ENCODE measurements at places on chromosomes 11 and 22.

GRCh38 chr11:73950869-73951710 is at the start of gene DNAJB13:
TSS of gene DNAJB13 (plus strand) at chr11:73951026. CDS start at chr11:73951070, 44 bp downstream.
- DNase-seq: peak; percentile 55

DNA sequence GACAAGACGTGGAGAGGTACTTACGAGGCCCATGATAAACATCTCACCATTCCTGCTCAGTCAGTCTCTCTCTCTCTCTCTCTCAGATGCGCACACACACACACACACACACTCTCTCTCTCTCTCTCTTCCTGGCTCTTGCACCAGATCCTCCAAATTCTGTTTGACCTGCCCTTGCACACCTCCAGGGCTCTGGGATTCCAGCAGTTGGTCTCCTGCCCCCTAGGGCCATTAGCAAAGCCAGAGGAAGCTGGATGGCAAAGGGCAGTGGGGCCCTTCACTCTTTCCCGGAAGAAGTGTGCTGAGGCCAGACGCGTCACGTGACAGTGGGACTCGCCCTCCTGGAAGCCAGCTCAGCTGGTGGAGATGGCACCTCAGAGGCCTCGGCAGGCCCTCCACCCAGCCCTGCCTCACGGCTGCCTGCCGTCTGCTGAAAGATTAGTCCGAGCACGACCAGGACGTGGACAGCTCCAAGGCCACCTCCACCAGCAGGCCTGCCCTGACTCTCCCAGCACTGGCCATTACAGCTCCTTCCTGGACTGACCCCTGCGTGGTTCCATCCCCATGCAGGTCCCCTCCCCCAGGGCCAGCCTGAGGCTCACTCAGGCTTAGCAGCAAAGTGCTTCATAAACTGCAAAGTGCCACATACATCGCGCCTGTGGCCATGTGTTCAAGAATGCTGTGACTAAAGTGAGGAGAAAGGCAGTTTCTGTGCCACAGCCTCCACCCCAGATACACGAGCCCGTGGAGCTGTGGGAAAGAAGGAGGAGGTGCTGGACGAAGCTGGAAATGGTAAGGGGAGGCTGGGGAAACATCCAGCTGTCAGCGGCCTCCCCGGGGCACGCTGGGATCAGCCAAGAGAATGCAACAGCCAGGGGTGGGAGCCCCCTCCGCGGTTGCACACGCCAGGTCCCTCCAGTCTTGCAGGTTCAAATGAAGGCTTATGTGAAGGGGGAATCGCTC is 3.7 kb downstream of the PDGFB start:
- DNase-seq: no peak

DNA sequence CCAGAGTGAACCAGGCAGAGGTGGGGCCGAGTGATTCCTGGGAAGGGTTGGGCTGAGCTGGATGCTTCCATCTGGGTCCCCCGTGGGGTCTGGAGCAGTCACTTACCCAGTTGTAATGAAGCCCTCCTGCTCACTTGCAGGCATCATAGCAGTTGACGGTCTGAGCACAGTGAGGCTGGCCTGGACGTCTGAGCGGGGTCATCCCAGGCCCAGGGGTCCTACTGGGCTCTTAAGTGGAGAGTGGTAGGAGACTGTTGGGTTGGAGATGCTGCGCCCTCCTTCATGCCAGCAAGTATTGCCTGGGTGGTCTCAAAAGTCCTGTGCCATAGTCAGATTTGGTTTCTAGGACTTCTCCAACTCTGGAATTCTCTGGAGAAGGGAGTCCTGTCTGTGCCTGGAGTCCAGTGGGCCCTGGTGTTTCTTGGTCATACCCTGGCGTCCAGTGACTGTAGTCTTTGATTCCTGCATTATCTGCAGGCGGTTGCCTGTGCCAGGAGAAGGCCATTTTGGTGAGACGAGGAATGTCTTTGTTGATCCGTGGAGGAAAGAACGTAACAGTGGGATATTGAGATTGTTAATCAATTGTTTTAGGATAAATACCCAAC is 82.3 kb downstream of the TBC1D22A start:
- DNase-seq: no peak

DNA sequence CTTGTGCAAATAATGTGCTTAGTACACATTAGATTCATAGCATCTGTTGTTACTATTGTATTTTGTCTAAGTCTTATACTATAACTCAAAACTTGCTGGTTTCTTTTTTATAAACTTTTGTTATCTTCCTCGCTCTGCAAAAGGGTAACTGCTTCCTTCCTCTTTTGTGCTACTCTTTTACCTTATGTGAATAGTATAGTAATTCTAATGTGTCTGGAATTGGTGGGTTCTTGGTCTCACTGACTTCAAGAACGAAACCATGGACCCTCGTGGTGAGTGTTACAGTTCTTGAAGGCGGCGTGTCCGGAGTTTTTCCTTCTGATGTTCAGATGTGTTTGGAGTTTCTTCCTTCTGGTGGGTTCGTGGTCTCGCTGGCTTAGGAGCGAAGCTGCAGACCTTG is 563.1 kb upstream of the LUZP2 start:
- no peak for DNase-seq

GRCh38 chr11:20415432-20415831 is 27.9 kb downstream of the PRMT3 start:
- no peak for DNase-seq

DNA sequence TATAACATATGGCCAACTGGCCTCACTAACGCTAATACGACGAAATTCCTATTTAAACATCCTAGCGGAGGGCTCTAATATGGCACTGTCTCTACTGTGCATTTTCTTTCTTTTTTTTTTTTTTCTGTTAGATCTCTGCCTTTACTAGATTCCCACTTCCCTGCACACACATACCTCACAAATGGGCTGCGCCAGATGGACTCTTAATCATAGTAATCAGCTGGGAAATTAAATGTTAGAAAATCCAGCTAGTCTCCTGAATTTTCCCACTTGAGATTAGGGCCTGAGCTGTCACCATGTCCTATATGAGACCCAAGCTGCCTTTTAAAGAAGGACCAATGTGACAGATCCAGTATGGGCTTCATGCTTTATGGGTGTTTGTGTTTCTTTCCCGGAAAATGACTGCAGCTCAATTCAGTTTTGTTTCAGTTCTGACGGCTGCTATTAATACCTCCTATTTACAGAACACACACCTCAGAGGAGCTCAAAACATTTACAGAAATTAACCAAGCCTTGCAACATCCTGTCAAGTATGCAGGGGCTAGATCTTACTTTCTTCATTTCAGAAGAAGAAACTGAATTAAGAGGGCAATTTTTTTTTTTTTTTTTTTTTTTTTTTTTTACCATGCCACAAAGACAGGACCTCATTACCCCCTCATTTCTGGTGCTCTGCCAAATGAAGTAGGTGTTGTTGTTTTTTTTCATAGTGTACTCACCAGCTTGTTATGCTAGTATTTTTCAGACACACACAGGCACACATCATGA is 49.8 kb upstream of the BLID start:
- DNase-seq: no peak

DNA sequence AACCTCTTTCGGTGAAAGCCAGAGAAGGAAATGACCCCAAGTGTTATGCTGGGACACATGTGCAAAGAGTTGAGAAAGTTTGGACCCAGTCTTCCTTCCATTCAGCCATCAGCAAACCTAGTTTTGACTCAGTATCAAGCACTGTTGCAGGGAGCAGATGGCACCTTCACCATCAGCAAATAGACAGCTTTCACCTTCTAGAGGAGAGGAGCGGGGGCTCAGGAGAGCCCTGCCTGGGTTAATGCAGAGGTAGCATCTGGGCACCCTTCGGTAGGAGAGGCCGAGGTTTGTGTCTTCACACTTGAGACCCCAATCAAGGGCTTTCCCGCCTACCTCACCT is 16.2 kb upstream of the MFRP start:
- no peak for DNase-seq

DNA sequence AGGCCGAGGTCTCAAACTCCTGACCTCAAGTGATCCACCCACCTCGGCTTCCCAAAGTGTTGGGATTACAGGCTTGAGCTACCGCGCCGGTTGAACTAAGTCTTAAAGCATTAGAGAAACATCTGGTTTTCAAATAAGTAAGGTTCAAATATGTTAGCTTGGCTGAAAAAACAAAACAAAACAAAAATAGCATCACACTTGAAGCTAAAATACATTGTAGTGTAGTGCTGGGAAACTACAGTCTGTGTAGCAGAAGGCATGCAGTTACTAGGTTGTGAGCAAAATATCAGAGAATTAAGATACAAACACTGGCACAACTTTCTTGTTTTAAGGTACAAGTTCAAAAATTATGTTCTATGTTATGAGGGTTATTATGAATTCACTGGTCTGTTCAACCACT is 224.8 kb upstream of the CHORDC1 start:
- DNase-seq: no peak

GRCh38 chr11:8248786-8249185 is 14.9 kb downstream of the LMO1 start:
- DNase-seq: no peak

DNA sequence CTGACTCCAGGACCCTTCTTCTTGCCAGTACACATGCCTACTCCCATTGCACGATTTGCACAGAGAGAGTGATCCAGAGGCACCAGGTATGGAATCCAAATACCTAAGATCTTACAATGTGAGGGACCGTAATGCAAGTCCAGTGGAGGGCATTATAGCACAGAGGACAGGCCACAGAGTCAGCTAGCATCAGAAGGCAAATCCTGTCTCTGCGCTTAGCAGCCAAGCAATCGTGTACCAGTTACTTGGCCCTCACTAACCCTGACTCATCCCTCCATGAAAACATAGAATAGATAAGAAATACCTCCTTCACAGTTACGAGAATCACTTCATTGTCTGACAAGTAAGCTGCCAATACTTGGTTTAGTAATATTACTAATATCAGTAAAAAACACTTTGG is 69.7 kb upstream of the SLC6A5 start:
- DNase-seq: no peak

GRCh38 chr11:92707665-92708064 is 261.8 kb upstream of the MTNR1B start:
- no peak for DNase-seq

DNA sequence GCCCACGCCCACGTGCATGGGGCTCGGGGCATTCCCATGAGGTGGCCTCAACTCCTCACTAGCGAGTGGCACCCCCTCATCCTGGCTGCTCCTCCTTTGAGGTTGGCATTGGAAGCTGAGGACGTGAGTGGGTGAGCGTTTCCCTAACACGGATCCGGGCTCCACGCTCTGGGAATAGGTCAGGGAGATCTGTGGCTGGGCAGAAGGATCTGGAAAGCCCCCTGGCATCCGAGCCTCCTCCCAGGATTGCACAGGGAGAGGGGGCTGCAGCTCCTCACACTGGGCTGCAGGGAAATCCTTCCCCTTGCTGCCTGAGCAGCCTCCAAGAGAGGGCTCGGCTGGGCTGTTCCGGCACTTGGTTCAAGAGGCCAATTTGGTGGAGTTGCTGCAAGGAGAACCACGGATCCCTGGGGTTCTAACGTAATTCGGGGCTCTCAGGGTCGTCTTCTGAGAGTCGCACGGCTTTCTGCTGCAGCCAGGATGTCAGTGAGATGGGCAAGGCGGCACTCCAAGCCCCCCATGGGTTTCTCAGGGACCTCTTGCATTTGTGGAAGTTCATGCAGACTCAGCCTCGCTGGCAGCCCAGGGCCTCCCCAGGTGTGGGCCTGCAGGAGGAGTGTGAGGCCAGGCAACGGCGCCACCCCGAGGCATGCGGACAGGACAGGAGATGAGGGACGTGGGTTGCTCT is 1119.0 kb downstream of the BRD1 start:
- no peak for DNase-seq

GRCh38 chr11:100966366-100966765 is 163.2 kb downstream of the PGR start:
- no peak for DNase-seq

DNA sequence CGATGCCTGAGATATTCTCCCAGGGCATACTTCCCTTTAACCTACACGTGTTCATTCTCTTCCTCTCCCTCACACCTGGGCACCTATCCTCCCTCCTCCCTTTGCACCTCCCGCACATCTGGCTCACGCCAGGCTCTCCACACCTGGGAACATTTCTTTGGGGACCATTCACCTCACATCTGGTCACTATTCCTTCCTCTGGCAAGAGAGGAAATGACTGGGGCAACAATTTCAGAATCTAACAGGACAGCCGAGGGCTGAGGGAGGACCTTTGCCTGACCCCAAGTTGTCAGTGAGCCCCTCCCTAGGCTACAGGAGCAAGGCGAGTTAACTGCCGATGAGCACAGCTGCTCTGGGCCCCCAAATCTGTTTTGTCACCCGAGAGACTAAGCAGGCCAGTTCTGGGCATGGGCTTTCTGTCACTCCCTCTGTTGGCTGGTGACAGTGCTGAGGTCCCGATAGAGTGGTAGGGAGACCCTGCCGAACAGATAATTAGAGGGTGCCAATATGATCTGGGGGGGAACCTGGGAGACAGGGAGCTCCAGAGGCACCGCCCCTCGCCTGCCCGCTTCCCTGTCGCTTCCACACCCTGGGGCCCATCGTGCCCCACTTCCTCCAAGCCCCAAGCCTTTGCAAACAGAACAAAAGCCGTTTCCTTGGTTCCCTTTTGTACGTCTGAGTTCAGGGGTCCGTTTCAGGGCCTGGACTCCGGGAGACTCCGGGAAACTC is 45.6 kb downstream of the EIF3F start:
- no peak for DNase-seq

GRCh38 chr11:22037505-22037904 is 155.4 kb upstream of the ANO5 start:
- DNase-seq: no peak

DNA sequence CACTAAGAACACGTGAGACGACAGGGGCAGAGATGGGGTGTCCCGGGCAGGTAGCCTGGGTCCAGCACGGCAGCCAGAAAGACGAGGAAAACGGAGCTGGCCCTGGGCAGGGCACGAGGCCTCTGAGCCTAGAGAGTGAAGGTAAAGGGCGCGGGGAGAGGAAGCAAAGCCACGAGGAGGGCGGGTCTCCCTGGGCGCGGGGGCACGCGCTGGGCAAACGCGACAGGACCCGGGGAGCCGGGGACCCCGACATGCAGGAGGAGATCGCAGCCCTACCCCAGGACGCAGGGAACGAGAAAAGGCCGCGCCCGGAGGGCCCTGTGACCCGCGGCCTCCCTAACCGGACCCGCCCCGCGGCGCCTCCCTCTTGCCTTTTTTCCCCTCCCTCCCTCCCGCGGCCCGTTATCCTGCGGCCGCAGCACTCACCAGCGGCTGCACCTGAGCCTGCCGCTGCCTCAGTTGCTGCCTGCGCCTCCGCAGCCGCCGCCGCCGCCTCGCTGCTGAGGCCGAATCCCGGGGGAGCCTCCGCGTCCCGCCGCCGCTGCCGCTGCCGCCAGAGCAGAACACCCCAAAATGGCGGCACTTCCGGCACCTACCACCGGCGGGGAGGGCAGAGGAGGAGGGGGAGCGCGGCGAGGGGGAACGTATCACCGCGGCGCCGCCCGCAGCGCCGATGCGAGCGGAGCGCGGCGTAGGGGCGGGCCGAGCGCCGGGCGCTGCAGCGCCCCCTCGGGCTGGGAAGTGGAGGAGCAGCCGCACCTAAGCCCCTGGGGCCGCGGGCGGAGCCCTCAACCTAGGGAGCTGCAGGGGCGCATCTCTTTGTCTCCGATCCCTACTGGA is at the start of gene CELF1:
Gene CELF1 (minus strand): TSS at position 567 of the 840 bp plus-strand sequence. CDS start 53,609 bp downstream, outside the sequence.
- DNase-seq: peak; percentile 79

GRCh38 chr11:112632866-112633505 is 328.2 kb upstream of the NCAM1 start:
- no peak for DNase-seq
